ENCODE measurements at places on chromosomes 2 and 18.

DNA sequence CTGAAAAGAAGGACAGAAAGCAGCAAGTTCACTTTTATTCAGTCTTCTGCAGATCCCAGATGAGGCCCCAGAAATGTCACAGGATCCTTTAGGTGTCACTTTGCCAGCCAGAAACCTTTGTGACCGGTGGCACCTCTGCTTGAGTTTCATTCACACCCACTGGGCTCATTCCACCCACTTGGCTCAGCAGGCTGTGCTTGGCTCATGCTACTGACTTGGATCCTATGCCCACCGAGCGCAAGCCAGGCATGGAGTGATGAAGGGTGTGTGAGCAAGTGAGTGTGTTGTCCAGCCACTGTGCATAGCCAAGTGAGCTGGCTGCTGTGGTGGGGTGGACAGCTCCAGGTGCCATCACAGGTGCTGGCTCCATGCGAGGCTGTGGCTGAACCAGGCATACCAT, 357.0 kb upstream of the GULP1 start:
- DNase-seq: no peak

- DNase-seq: no peak
These were observed 133.1 kb upstream of the PELI1 start for GRCh38 chr2:64277101-64277849.

GRCh38 chr2:118833716-118834439, 13.6 kb downstream of the EN1 start:
- DNase-seq: no peak

GRCh38 chr2:127058246-127058953, 48.6 kb downstream of the BIN1 start:
- DNase-seq: no peak

DNA sequence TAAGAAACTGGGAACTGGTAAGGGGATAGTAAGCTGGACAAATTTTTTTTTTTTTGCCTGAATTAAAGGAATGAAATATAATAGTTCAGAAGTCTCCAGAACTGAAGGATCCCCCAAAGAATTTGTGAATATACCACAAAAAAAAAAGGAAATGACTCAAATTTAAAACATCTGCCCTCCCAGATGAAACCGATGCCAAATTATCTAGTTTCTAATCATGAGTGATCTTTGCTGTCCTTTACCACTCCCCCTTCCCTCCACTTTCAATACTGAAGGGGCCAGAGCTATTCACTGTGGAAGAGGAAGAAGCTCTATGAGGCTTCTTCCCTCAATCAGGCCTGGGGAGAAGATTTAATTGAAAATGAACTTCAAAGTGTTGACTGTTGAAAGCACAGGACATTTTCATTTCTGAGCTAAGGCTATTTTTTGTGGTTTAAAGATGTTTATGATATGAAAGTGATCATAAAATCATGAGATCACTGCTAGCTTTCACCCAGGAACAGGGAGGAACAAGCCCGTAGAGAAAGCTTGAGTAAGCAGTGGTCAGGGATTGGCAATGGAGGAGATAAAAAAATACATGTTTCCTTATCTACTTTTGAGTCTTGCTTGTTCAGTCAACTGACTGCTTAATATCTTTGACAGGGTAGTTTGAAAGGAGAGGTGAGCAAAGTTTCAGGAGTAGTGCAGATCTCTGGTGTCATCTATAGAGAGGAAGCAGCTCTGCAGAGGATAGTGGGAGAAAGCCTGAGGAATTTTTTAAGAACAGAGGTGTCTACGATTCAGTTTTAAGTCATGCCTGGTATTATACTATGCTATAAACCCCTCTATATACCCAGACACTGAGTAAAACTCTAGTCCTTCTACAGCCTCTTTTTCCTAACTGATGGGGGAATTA, 409.5 kb upstream of the FIGN start:
- DNase-seq: no peak

- DNase-seq: no peak
These were observed 226.6 kb downstream of the ALPK2 start for GRCh38 chr18:58402247-58402646.

GRCh38 chr2:149989447-149990063, 402.0 kb upstream of the MMADHC start:
- DNase-seq: no peak

DNA sequence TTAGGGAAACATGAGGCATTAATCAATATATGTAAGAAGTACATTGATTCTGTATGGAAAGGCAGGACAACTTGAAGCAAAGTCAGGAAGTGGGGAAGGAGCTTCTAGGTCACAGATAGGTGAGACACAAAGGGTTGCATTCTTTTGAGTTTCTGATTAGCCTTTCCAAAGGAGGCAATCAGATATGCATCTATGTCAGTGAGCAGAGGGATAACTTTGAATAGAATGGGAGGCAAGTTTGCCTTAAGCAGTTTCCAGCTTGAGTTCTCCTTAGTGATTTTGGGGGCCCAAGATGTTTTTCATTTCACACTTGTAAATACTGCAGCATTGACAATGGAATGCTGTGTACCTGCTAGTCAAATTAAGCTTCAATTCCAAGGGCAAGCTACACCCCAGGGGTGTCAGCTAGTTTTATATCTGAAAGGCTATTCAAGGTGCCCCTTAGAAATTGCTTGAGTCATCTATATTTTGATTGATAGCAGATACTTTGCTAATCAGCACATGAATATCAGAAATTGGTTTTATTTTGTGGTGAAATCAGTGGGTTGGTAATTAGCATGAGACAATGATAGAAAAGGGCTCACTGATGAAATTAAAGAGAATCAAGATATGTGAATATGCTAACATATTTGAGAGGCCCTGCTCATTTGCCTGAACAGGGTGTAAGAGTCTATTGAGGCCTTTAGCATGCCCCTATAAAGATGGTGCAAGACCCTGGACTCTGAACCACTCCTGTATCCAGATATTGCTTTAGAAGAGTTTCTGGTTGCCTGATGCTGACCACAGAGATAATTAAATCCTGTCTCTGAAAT, 131.5 kb downstream of the TMEM17 start:
- no peak for DNase-seq

DNA sequence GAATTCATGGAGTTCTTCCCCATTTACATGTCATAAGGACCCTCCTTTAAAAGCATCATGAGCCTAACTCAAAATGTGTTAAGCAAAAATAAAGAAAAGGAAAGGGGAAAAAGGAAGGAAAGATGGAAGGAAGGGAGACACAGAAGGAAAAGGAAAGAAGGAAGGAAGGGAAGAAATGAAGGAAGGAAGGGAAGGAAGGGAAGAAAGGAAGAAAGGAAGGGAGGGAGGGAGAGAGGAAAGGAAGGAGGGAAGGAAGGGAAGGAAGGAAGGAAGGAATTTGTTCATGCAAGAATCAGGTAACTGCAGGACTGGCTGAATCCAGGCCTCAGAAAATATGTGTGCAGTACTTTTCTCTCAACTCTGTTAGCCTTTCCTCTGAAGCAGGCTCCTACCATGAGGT, 32.0 kb downstream of the KIAA2012 start:
- DNase-seq: no peak

- DNase-seq: no peak
These were observed 93.5 kb downstream of the ZNF516 start for GRCh38 chr18:76401498-76401897.

- DNase-seq: no peak
These were observed 208.2 kb downstream of the SLC8A1 start for GRCh38 chr2:40243581-40244187.

- no peak for DNase-seq
These were observed 110.6 kb downstream of the MSTN start for GRCh38 chr2:189951791-189952535.

DNA sequence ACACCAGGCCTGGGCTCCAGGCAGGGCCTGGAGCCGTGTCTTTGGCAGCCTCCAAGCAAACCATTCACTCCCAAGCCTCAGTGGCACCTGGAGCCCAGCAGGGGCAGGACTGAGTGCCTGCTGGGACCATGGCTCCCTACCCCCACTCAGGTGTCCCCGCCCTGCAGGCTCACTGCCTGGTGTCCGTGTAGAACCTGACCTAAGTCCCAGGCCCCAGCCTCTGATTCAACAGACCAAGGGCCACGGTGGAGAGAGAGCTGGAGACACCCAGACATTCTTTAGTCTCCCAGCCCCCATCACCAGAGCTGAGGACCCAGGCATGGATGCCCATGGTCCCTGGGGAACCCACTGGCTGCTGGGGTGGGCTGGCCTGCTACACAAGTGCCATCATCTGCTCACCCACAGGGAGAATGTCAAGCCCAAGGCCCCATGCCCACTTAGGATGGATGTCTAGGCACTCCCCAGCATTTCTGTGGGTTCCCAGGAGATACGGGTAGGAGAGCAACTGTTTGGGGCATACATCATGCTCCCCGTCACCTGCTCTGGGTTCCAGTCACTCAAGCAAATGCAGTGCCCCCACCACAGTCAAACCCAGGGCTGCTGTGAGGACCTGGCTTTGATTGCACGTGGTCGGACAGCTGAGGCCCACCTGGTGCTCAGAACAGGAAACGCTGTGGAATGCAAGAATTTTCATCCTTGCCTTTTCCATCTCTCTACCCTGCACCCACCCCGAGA, 42.9 kb upstream of the ATG16L1 start:
- no peak for DNase-seq

GRCh38 chr2:18376936-18377335, 183.5 kb downstream of the RDH14 start:
- DNase-seq: no peak

DNA sequence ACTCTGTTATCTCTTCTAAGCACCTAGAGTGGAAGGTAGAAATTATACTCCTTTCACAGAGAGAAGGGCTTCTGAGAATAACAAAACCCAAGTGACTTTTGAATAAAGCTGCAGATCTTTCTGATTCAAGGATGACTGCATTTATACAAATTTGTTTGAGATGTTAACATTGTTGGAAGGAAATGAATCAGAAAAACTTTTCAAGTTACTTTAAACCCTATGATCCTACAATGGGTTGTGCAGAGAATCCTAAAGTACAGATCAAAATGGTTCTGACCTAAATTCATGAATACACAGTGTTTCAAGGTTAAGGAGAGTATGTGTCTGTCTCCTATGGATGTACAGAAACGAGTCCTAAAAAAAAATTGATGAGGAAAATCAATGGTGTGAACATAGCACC, 1.8 kb downstream of the RFTN2 start:
- no peak for DNase-seq

DNA sequence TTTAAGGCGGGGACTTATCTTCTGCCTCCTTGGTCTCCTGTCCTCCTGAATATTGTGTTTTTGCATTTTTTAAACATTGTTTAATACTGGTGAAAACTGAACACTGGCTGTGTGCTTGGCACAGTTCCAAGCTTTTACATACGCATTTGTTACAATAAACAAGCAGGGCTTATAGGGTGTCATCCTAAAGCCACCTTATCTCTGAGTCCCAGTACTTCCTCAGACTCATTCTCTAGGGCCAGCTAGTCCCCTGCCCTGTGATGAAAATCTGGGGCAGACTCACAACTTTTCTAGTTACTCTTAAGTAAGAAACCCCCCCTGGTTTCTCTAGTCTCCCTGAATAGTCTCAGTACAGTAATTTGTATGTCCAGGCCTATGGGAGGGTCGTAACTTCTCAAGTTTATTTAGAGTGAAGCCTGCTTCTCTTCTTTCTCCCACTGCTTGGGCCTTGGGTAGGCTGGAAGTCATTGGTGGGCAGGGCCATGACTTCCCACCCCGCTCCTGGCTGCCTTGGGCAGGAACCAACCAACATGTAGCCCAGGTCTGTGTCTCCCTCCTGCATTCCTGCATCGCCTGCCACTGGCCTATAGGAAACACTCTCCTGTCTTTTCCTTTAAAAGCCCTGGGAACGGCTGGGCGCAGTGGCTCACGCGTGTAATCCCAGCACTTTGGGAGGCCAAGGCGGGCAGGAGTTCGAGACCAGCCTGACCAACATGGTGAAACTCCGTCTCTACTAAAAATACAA, 7.7 kb upstream of the KCNE4 start:
- DNase-seq: no peak

DNA sequence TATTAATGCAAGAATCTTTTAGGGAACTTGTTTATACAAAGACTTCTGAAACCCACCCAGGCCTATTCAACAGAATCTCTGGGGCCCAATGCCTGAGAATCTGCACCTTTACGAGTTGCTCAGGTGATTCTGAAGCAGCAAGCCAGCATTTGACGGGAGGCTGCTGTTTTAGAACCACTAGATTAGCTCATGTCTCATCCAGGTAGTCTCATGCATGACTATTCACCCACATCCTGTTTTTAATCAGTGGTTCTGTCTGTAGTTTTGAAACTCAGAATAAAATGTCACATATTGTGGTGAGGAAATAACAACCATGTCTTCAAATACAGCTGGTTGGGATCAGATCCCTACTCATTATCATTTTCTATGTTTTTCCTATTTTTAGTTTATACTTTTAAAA, 39.5 kb downstream of the CYTIP start:
- no peak for DNase-seq
